ENCODE measurements at places on chromosomes 2 and 18.

DNA sequence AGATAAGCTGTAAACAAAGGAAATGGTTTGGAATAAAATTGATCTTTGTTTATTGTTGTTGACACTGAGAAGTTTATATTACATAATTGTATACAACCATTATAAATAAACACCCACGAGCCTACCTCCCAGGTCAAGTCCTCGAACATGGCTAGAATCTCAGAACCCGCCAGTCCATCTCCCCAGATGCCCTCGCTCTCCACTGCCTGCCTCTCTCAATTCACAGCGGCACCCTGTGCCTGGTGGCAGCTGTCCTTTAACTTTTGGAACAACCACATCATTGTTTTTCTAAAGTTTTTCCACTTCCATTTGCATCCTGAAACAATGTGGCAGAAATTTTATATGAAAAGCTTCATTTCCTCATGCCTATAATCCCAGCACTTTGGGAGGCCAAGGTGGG is 52.2 kb upstream of the OTOS start:
- DNase-seq, result no peak

DNA sequence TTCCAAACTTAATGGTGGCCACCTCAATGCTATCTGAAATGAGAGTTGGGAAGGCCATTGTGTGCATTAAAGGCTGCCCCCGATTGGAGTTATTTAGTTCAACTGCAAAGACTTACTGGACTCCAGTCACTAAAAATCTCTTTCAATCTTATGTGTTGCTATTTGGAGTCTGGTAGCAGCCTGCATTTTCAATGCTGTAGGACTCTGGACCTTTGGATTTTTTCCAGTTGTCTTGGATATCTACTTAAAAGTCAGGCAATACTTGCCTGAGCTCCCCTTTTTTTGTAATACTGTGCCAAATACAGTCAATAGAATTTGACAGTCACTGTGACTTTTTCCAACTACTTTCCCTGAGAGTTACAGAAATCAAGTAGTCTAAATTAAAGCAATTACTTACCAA is 281.9 kb downstream of the TRIB2 start:
- DNase-seq, result no peak

GRCh38 chr2:40516604-40517003 is 64.7 kb upstream of the SLC8A1 start:
- no peak for DNase-seq

- peak; percentile 87 for DNase-seq
Observed at GRCh38 chr2:160417745-160418397, 75.7 kb downstream of the RBMS1 start.

DNA sequence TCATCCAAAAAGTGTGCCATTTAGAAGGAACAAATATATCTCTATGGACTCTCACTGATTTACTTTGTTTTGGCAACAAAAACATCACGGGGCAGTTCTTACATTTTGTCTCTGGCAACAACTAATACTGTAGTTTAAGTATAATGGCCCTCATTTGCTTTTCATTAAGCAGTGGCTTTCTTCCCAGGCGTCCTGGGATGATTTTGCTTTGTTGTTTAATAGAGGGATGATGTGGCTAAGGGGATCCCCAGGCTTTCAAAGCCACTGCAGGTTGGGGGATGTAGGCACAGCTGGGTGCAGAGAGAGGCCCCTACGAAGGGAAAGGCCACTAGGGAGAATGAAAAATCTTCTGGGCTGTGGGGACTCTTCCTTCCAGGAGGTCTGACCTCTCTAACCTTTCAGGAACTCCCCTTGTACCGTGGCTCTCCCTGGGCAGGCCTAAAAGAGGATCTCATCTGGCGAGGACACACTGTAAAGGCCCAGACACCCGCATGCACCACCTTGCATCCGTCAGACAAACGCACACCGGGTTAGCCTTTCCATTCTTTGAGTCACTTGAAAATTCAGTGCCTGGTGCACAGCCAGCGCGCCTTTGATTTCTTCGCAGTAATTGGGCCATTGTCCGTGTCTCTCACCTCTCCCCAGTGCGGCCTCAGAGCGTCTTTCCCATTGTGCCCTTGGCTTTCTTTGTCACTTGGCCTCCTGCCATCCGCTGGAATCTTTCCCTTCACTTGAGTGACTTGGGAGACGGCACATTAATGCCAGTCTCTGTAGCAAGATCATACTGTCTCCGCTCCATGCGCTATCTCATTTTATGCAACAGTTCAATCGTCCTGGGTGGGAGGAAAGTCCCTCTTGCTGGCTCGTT is 40.3 kb upstream of the AFF3 start:
- no peak for DNase-seq

- DNase-seq, result no peak
Observed at GRCh38 chr2:151120011-151120410, 141.7 kb downstream of the RBM43 start.

GRCh38 chr18:56637711-56638231 is 621 bp downstream of the TXNL1 start:
- DNase-seq, result peak; percentile 15

GRCh38 chr2:16625201-16625729 is 40.4 kb downstream of the CYRIA start:
- DNase-seq, result no peak

DNA sequence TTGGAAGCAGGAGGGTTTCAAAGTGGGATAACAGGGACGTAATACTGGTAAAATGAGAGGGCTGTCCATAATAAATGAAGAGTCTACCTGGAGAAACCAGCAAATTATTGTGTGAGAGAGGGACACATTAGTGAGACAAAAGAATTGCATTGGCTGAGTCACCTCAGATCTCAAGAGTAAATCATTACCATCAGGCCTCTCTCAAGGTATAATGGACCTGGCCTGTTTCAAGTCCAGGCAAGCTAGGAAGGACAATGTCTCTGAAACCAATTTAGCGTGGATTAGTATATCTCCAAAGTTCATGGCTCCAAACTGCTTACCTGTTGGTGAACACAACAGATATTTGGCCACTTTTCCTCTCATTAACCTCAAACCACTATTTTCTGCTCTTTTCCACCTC is 471.4 kb downstream of the CMPK2 start:
- no peak for DNase-seq

- DNase-seq, result peak; percentile 74
Observed at GRCh38 chr2:111704246-111704645, 179.7 kb downstream of the ANAPC1 start.

GRCh38 chr18:76801567-76802505 is 20.5 kb upstream of the ZNF236 start:
- peak; percentile 68 for DNase-seq

DNA sequence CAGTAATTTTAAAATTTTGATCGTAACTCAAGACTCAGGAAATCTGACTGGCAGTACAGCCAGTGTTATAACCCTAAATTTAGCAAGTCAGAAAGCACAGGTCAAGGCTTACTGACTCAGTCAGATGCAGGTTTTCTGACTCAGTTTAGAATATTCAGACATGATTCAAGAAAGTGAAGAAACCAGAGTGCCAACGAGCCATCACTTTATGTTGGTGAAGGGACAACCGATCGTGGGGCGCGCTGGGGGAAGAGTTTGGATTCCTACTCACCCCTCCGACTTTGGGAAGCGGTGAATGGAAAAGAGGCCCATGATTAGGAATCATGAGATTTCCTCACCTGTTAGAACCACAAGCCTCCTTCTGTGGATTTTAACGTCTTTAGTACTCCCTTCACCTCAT is 998 bp downstream of the RNF149 start:
- DNase-seq, result peak; percentile 19

DNA sequence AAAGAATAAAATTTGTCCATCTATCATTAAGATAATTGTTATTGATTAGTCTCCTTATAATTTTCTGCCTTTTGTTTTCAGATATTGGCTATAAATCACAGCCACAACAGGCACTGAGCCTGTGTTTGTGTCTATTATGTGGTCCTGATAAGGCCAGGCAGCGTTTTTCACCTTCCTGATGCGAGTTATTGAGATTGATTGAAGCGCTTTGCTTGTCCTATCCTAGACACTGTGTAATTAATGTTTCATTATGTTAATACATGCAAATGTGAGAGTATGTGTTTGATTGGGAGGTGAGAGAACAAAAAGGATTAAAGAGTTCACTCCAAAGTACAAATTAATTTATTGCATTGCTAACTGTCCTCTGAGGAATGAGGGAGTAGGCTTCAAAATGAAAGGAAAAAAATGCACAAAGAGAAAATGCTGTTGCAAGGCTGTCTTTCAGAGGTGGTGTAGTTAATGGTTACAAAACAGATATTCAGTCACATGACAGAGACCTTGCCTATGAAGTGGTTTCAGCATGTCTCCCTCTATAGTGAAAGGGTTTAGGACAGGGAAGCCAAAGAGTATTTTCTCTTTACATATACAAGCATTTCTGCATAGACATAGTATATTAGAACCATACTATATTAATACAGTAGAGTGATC is 391.1 kb downstream of the DCC start:
- no peak for DNase-seq

GRCh38 chr2:85390941-85391669 is 19.1 kb downstream of the CAPG start:
- DNase-seq, result peak; percentile 38

- no peak for DNase-seq
Observed at GRCh38 chr2:236636261-236636660, 66.6 kb downstream of the ACKR3 start.

GRCh38 chr2:159126432-159127022 is 158.1 kb downstream of the TANC1 start:
- DNase-seq, result peak; percentile 64

- no peak for DNase-seq
Observed at GRCh38 chr2:102176172-102176571, 10.7 kb upstream of the IL1RL2 start.

DNA sequence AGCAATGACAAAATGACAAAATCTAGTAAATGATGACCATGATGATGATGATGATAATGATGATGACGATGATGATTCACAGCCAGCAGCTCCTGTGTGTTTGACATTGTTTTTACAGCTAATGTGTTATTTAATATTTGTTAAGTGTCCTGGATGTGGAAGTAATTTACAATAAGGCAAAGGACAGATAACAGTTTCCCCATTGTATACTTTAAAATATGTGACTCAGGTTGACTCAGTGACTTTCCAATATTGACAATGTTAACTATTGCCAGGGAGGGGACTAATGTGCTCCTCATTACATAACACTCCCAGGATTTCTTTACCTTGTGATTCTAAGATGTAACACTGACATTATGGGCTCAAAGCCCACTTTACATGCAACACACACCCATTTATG is 602.2 kb downstream of the FBXO15 start:
- DNase-seq, result no peak

DNA sequence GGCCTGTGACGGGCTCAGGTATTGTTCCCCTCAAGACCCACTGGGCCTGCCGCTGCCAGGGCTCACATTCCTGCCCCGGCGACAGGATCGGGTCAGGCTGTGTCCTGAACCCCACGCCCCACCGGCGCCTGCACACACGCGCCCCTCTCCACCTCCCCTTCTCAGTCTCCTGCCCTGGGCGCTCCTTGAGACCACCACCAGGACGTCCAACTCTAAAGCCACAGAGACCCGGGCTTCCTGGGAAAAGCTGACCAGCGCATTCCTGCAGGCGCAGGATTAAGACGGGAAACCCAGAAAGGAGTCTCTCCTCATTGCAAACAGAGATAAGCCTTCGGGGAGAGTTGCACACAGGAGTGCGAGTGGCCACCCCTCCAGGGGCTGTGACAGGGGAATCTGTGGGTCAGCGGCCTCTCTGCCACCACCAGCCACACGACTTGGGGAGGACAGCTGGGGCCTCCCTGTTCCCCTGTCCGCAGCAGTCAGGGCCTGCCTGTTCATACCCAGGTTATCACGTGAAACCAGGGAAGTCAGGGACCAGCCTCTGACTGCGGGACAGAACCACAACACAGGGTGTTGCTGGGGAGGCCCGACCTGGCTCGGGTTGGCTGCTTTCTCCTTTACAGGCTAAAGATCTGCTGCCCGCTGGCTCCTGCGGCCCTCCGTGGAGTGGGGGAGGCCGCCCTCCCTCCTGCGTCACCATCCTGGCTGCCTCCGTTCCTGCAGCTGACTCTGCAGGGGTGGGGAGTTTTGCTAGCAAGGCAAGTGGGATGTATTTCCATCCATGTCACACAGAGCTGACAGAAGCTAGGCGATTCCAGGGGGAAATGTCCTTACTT is 88.8 kb downstream of the ZCCHC2 start:
- no peak for DNase-seq

- no peak for DNase-seq
Observed at GRCh38 chr18:56414357-56414756, 224.0 kb downstream of the TXNL1 start.

GRCh38 chr2:37635504-37636380 is 35.7 kb downstream of the CDC42EP3 start:
- peak; percentile 84 for DNase-seq

DNA sequence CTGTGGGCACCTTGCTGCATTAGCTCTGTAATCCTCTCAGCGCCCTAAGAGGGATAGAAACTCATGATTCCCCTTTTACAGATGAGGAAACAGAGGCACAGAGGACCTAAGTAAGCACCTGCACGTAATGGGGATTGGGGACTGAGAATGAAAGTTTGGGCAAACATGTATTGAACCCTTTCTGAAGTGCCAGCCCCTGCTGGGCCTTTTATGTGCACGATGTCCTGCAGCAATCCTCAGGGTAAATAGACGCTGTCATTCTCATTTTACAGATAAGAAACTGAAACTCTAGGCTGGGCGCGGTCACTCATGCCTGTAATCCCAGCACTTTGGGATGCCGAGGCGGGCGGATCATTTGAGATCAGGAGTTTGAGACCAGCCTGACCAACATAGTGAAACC is 117.4 kb downstream of the STPG4 start:
- no peak for DNase-seq

DNA sequence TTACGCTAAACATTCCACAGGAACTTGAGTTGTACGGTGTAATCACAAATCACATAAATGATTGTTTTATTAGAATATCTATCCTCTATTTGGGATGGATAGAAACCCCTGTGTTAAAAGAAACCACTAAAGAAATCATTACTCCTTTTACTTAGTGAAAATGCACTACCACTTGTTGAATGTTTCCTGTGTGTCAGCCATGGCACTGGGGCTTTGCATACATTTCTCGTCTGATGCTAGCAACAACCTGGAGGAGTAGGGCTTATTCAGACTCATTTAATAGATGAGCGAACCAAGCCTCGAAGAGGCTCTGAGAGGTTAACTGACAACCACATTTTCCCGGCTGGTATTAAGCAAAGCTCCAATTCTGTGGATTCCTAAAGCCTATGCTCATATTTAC is 60.5 kb upstream of the PELI1 start:
- DNase-seq, result no peak

- DNase-seq, result no peak
Observed at GRCh38 chr2:123695426-123695825, 329.7 kb upstream of the CNTNAP5 start.

DNA sequence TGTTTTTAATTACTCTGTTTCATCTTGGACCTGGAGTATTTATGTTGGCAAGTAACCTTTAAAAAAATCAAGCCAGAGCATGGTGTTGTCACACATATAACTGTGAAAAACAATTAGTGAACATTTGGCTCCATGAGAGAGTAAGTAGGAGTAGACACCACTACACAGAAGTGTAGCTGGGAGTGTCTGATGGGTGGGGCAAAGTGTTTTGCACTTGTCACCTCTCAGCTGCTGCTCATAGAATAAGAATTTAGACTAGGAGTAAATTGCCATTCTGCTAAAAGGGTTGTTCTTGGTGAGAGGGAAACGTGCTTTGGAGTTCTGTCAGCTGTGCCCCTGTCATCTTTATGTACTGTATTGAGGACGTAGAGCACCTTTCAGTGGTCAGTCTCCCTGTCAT is 114.5 kb downstream of the TTC27 start:
- no peak for DNase-seq

Measured in EL (cell line).